ENCODE measurements at places on chromosomes 2 and 18.
A peak's percentile ranks its signal among the peaks of the same experiment; 100 is the strongest.

- no peak for DNase-seq
Observed at GRCh38 chr2:80467262-80467811, 162.8 kb upstream of the LRRTM1 start.

DNA sequence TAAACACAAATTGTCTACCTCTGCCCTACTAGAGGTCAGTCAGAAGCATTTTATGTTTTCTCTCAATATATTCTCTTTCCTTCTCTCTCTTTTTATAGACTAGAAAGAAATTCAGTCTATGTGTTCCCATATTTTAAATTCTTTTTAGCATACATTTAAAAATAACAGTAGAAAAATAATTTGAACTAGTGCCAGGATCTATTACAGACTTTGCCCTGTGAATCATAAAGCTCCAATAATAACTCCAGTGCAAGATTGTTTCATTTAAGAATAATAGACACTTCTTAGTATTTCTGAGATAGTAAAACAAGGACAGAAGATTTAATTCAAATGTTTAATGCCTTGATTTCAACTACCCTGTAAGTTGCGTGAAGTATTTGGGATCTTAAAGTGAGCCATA, 60.1 kb downstream of the ITGB6 start:
- DNase-seq = no peak

DNA sequence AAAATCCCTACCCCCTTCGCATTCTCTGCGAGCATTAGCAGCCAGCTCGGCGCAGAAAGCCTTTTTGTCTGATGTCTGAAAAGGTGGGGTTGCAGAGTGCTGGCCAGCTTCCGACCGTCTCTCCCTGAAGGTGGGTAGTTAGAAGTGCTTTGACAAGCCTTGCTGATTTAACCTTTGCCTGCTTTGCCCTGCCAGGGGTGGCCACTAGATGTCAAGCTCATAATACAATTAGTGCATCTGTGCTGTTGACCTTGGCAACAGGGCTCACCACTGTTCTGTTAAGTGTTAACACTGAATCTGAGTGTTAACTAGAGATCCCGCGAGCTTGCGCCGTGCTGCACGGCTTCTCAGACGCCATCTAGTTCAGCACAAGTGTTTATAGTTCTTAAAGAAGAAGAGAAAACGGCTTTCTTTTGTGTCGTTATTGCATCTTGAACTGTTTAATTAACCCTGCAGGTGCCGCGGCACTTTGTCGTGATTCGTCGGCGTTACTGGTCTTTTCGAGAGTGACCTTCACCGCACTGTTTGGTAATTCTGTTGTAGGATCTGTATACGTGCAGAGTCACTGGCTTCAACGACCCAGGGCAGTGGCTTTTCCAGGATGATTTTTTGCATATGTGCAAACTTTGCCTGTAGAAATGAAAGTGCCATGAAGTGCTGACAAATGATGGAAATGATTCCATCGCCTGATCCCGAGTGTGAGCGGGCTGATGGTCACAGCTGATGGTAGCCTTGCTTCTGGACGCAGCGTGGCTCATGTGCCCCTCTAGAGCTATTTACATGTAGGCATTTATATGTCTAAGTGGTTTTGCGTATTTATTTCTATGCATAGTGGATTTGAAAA, 5.5 kb downstream of the SALL3 start:
- DNase-seq = no peak

- DNase-seq = no peak
Observed at GRCh38 chr2:240735476-240735875, 43.8 kb downstream of the AQP12A start.

DNA sequence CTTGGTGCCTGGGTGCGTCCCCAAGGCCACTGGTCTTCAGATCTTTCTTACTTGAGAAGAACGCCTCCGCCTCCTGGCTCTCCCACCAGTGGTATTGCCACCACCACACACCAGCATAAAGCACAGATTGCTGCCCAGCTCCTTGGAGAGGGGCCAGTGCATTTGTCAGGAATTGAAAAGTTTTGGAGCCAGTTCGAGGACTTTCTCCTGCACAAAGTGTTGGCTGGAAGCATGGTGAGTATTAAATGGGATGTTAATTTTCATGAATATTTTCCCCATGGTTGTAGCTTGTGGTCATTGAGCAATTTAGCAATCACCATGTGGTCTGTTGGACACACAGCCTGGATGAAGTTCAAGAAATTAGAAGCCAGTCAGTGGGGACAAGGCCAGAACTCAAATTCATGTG, 684.6 kb upstream of the FANCL start:
- no peak for DNase-seq

GRCh38 chr2:16093639-16094529, 153.5 kb downstream of the MYCN start:
- DNase-seq = no peak

GRCh38 chr2:128469203-128469602, 150.5 kb upstream of the HS6ST1 start:
- DNase-seq = no peak

GRCh38 chr2:151030663-151031230, 230.9 kb downstream of the RBM43 start:
- DNase-seq = no peak

- peak; percentile 13 for DNase-seq
Observed at GRCh38 chr2:172970660-172971059, 105.0 kb upstream of the MAP3K20 start.

DNA sequence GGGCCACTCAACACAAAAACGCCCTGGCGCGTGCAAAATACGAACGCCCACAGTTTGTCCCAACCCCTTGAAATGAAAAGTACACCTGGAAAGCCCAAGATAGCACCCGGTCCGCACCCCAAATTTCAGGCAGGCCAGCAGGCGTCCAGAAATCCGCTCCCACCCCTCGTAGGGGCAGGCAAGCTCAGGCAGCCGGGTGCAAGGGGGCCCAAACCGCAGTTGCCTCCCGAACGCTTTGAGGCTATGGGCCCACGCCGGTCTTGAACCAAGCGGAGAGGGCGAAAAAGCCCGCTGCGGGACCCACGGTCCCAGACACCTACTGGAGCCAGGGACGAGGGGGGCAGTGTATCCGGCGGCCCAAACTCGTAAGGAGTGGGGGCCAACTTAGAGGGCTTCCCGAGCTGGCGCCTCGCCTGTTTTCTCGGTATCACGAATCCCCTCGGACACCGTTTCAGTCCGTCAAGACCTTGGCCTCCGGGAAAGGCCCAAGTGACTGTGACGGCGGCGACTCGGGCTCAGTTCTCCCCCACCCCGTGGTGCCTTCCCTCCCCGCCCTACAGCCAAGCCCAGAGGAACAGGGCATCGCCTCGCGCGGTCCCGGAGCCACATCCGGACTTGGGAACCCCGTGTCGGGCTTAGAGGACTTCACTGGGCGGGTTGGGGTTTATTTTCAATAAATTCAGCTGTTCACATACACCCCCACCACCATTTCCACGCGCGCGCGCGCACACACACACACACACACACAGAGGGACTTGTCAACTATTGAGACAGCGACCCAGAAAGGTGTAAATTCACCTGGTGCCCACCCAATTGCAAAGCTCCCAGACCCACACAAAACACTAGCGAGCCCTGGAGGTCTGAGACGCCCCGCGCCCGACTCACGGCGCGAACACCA, 6.2 kb upstream of the SATB2 start:
- no peak for DNase-seq

DNA sequence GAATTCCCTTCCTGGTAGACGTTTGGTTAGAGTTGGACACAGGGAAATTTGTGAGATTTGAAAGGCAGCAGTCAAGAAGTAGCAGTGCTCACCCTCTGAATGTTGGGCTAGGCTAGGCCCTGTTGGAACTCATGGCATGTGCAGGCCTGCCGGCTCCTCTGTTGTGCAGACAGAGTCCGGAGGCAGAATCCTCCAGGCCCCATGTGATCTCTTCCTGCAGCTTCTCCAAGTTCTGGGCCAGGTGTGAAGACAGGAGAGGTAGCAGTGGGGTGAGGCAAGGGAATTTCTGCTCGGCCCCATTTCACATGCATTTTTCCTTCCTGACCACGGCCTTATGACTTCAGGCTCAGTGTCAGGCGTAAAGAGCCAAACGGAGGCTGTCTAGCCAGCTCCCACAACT, 36.9 kb upstream of the RAB31 start:
- DNase-seq = no peak

GRCh38 chr2:172430678-172431077, 3.3 kb downstream of the ITGA6 start:
- DNase-seq = no peak

- no peak for DNase-seq
Observed at GRCh38 chr2:163210430-163210918, 371.9 kb upstream of the KCNH7 start.

DNA sequence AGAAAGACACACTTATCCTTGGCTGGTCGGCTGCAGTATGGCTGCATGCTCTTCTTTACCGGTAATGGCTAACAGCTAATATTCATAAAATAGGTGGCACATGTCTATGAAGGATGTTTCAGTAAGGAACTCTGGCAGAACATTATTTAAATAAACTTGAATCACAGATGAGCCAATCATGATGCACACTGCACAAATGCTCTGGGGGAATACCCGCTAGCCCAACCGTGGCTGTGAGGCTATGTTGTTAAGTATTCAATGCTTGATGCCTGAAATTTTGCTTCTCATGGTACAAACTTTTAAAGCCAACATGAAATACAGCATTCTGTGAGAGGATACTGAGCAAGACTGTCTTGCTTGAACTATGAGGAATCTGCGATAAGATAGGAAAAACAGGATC, 505.8 kb downstream of the ZEB2 start:
- no peak for DNase-seq

DNA sequence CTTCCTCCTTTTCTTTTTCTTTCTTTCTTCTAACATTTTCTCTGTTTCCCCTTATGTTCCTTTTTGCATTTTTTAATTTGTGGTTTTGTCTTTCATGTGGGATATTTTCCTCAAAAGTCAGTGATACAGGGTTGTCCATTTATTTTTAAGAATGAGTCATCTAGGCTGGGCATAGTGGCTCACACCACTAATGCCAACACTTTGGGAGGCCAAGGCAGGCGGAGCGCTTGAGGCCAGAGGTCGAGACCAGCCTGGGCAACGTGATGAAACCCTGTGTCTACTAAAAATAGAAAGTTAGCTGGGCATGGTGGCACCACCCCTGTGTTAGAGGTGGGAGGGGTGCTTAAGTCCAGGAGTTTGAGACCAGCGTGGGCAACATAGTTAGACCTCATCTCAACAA, 35.8 kb downstream of the KATNAL2 start:
- no peak for DNase-seq

DNA sequence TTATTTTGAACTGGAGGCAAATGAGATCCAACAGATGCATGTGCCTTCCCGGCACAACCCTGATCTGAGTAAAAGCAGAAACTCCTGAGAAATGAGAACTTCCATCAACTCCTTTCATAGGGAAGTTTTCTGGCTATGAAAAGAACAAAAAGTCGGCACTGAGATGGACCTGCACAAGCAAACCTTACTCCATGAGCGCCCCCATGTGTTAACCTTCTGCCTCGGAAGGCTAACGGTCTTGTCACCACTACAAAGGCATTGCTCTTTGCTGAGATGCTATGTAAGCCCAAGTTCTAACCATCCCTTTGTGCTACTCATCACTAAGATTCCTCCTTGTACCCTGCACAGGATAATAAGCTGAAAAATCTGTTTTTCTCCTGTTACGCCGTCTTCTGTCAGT, 57.3 kb upstream of the SULT1C3 start:
- no peak for DNase-seq

GRCh38 chr18:22033085-22033484, 136.3 kb upstream of the GATA6 start:
- DNase-seq = no peak

- no peak for DNase-seq
Observed at GRCh38 chr2:152548111-152548875, 169.0 kb downstream of the PRPF40A start.

DNA sequence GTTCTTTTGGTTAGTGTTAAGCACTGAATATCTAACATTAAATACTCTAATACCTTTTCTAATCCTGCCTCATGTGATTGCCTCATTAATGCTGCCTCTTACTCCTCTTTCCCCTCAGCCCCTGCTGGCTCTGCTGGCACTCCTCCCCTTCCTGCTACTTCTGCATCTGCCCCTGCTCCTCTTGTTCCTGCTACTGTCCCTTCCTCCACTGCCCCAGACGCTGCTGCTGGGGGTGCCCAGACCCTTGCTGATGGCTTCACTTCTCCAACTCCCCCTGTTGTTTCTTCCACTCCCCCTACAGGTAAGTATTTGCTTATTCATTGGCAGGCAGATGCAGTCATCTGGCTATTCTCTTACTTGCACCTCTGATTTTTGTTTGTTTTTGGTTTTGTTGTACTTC, 68.5 kb downstream of the ABI2 start:
- DNase-seq = no peak

DNA sequence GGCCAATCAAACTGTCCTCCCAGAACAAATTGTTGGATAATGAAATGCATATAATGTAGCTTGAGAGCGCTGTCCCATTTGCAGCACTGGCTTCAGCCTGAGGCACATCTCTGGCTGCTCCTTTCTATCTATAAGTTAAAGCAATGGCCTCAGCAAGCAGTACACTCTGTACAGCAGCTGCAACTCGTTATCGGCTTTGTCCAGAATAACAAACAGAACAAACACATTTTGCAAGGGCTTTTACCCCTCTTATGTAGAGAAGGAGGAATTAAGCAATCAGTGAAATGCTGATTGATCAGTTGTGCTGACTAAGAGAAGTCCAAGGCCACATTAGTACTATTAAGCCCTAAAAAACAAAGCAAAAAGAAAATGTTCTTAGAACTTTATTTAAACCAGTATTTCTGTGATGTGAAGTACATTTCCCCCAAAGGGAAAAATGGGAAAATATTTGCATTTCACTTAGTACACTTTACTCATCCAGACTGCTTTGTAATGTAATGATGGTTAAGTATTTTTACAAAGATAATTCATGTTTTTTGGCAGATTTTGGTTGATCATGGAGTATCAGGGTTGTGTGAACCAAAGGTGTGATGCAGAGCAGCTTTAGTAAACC, 15.0 kb upstream of the CPS1 start:
- DNase-seq = no peak

DNA sequence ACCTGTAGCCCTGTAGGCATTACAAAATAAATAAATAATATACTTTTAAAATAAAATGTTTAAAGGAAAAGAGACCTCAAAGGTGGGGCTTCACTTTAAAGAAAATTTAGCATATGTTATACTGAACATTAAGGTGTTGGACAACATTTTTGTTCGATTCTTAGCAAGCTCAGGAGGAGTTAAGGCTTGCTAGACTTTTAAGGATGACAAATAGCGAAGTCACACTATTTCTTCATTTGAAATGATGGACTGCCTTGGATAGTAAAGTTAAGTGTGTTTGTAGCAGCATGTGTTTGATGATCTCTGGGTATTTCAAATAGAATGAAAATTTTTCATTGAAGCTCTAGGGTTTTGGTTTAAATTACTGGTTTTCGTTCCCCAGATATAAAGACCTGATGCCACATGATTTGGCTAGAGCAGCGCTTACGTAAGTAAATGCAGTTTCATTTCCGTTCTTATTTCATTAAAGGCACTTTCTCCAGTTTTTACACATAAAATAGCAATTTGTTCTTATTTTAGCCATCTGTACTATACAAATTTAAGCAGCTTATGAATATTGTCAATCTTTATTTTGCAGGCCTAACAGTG, 24.9 kb downstream of the HADHB start:
- DNase-seq = no peak

- no peak for DNase-seq
Observed at GRCh38 chr2:84084856-84085255, 374.2 kb downstream of the SUCLG1 start.

Measured in activated CD4-positive, alpha-beta T cell treated with anti-CD3 and anti-CD28 coated beads, Interleukin-2, amount 50 U/mL, for 1 hour (primary cell).